ENCODE measurements at places on chromosomes 6 and 20.
A peak's percentile ranks its signal among the peaks of the same experiment; 100 is the strongest.

DNA sequence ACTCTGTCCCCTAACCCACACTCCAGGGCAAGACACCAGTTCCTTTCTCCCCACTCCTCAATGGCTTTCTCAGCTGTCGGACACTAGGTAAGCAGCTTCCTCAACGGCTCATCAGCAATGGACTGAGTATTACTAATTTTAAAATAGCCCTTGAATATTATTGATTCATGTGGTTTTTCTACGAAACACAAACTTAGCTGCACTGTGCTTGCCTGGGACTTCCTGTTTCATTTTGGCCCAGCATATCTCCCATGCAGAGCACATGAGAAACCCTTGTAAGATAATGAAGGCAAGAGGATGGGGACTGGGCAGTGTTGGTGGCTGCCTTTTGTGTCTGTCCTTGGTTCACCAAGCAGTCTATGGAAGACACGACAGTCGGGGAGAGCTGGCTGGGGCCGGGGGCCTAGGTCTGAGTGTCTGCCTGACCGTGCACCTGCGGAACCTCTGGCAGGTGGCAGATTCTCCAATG, 48.9 kb downstream of the RNASET2 start:
- no peak for DNase-seq

GRCh38 chr20:12414446-12415274, 497.0 kb downstream of the BTBD3 start:
- DNase-seq: no peak

DNA sequence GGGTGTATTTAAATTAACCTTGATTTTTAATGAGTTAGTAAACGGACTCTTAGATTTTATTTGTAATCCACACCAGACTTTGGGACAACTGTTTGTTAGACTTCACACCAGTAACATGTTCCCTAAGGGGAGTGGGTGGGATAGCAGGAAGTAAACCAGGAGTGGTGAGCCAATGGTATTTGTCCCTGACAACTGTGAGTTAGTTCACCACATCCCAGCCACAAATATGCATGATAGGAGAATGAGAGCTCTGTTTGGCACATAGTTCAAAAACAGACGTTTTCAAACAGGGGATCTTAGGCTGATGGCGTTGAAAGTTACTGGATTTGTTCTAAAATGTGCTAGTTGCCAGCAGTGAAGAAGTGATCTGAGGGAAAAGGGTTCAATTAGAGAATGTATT, 18.7 kb upstream of the COL10A1 start:
- DNase-seq: peak; percentile 83

DNA sequence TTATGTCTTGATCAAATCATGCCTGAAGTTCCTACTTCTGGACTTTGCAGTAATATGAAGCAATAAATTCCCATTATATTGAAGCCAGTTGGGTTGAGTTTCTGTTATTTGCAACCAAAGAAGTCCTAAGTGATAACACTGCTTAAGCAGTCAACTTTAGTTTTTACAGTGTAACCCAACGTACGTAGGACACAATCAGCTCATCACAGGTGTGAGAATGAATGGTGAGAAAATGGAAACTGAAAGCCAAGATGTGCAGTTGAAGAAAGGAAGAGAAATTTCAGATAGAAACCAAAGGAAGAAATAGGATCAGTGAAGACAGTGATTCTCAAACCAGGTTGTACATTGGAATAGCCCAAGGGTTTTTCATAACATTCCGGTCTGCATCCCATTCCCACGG, 211.4 kb upstream of the ZFP64 start:
- no peak for DNase-seq

- DNase-seq: no peak
These were observed 409.1 kb downstream of the QKI start for GRCh38 chr6:163823577-163823976.

All from EL (cell line).